Right renal cortex interstitium (tissue), 3 donors: ENCODE measurements at places on chromosomes 5 and 9. TPM values are rescaled to one million over a fixed set of nuclear protein-coding genes. Genes with fewer than 3 reads are reported as not detected.

The NPR3 gene
- polyA plus RNA-seq = 27.0 TPM

The HCN1 gene
- polyA plus RNA-seq = not detected

The GABRA1 gene
- 0.10 TPM for polyA plus RNA-seq

The GPR150 gene
- not detected for polyA plus RNA-seq

The STARD4 gene
- polyA plus RNA-seq = 21.8 TPM

The NUP155 gene
- polyA plus RNA-seq = 28.2 TPM

The ZFAND5 gene
- 212 TPM for polyA plus RNA-seq

The SLC28A3 gene
- 0.03 TPM for polyA plus RNA-seq

The C5orf52 gene
- not detected for polyA plus RNA-seq

The CA9 gene
- polyA plus RNA-seq = 1.2 TPM

The PCDHGA4 gene
- polyA plus RNA-seq = 2.2 TPM

The CCNB1 gene
- polyA plus RNA-seq = 90.7 TPM

The IPO11 gene
- 38.3 TPM for polyA plus RNA-seq
